Activated CD4-positive, alpha-beta T cell treated with anti-CD3 and anti-CD28 coated beads, Interleukin-2, amount 50 U/mL, for 16 hours (primary cell): ENCODE measurements at places on chromosomes 16 and 17.

GRCh38 chr17:42521666-42522262 is 14.3 kb upstream of the NAGLU start:
- DNase-seq, result no peak

DNA sequence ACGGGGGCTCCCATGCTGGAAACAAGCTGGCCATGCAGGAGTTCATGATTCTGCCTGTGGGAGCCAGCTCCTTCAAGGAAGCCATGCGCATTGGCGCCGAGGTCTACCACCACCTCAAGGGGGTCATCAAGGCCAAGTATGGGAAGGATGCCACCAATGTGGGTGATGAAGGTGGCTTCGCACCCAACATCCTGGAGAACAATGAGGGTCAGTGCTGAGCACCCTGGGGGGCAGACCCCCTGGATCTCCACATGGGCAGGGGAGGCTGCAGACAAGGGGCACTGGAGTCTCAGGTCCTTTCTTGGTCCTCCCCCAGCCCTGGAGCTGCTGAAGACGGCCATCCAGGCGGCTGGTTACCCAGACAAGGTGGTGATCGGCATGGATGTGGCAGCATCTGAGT is 4.2 kb downstream of the ENO3 start:
- no peak for DNase-seq

GRCh38 chr16:71205482-71206131 is 24.9 kb downstream of the HYDIN start:
- DNase-seq, result no peak

DNA sequence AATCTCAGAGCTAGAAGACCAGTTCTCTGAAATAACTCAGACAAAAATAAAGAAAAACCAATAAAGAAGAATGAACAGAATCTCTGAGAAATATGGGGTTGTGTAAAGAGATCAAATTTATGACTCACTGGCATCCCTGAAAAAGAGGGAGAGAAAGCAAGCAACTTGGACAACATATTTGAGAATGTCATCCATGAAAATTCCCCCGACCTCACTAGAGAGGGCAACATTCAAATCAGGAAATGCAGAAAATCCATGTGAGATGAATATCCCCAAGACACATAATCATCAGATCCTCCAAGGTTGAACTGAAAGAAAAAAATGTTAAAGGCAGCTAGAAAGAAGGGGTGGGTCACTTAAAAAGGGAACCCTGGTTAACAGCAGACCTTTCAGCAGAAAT is 32.1 kb downstream of the TANC2 start:
- DNase-seq, result no peak

GRCh38 chr17:81842725-81843504 is 8.1 kb upstream of the PPP1R27 start:
- DNase-seq, result no peak
